ENCODE measurements at places on chromosomes 1 and 21. TPM values are rescaled to one million over a fixed set of nuclear protein-coding genes. Genes with fewer than 3 reads are reported as not detected.

NPR1 gene
- total RNA-seq: 18.5 TPM

TFF2 gene
- not detected for total RNA-seq

RHEX gene
- not detected for total RNA-seq

CYP4A11 gene
- total RNA-seq: not detected

E2F2 gene
- total RNA-seq: 3.8 TPM

REG4 gene
- total RNA-seq: not detected

CD1E gene
- not detected for total RNA-seq

UBIAD1 gene
- total RNA-seq: 7.8 TPM

ICOSLG gene
- 2.1 TPM for total RNA-seq

DNASE2B gene
- not detected for total RNA-seq

AMY2A gene
- total RNA-seq: not detected

MROH9 gene
- total RNA-seq: not detected

PKP1 gene
- under 0.01 TPM for total RNA-seq

CR2 gene
- total RNA-seq: not detected

NOS1AP gene
- total RNA-seq: 1.6 TPM

CNIH3 gene
- total RNA-seq: 2.0 TPM

FCRL6 gene
- total RNA-seq: not detected

S100A7 gene
- not detected for total RNA-seq

SH3BGR gene
- total RNA-seq: 1.6 TPM

SLFNL1 gene
- 0.28 TPM for total RNA-seq

KPRP gene
- not detected for total RNA-seq

DIPK1A gene
- 0.53 TPM for total RNA-seq

KCNT2 gene
- total RNA-seq: 2.5 TPM

OR6K3 gene
- total RNA-seq: not detected

HAO2 gene
- total RNA-seq: not detected

PLA2G2C gene
- not detected for total RNA-seq

ADAMTS5 gene
- not detected for total RNA-seq

ATP6V1G3 gene
- not detected for total RNA-seq

KRTAP20-2 gene
- not detected for total RNA-seq

SPRR1B gene
- not detected for total RNA-seq

NPPA gene
- not detected for total RNA-seq

CDCA8 gene
- 22.2 TPM for total RNA-seq

PRAMEF7 gene
- not detected for total RNA-seq

NAV1 gene
- total RNA-seq: 29.7 TPM

PRRC2C gene
- 58.1 TPM for total RNA-seq

C1orf74 gene
- 4.0 TPM for total RNA-seq

PALMD gene
- 71.1 TPM for total RNA-seq

DEDD gene
- 38.8 TPM for total RNA-seq

All from pulmonary artery endothelial cell (primary cell).